Activated CD4-positive, alpha-beta T cell treated with anti-CD3 and anti-CD28 coated beads, Interleukin-2, amount 10 ng/mL, durations not matched to agents 24 days and 14 days (primary cell): ENCODE measurements at places on chromosomes 16 and 17.

DNA sequence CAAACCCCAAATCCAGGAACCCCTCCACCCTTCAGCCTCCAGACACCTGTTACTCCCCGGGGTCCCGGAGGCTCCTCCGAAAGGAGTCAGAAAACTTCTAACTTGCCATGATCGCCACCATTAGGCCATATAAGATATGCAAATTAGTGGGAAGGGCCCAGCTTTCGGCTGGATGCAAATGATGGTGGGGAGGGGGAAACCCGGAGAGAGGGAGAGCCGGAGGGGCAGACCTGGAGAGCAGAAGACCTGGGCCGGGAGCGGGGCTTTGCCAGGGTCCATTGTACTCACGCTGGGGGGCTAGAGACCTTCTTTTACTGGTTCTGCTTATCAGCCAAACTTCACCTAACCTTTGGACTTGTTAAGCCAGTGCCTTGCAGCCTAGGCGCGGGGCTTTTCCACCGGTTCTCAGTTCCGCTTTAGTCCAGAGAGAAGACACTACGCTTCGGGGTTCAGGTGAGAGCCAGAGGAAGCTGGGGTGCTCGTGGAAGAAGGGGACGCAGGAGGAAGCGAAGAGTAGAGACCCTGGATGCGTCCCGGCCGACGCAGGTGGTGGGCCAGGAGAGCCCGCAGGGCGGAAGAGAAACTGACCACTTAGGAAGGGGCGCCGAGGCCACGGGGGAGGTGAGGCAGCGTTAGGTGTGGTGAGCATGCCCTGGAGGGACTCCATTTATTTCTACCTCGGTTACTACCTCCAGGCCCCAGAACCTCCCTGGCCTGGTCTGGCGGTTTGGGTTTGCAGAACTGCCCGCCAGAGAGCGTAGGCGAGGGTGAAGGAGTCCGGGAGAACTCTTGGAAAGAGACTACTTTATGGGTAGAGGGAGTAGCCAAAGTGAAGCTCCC, at the start of gene HNF1B:
Gene HNF1B, minus strand, starts transcription at position 99 of the 840 bp plus-strand sequence. CDS start 175 bp downstream, outside the sequence.
- peak; percentile 71 for DNase-seq

GRCh38 chr17:64388961-64389565, 1.6 kb downstream of the PECAM1 start:
- DNase-seq: no peak

- DNase-seq: no peak
Measured at GRCh38 chr17:77829843-77830799, 128.4 kb upstream of the TNRC6C start.

- DNase-seq: peak; percentile 89
Measured at GRCh38 chr16:2520784-2521531, 787 bp downstream of the AMDHD2 start.

DNA sequence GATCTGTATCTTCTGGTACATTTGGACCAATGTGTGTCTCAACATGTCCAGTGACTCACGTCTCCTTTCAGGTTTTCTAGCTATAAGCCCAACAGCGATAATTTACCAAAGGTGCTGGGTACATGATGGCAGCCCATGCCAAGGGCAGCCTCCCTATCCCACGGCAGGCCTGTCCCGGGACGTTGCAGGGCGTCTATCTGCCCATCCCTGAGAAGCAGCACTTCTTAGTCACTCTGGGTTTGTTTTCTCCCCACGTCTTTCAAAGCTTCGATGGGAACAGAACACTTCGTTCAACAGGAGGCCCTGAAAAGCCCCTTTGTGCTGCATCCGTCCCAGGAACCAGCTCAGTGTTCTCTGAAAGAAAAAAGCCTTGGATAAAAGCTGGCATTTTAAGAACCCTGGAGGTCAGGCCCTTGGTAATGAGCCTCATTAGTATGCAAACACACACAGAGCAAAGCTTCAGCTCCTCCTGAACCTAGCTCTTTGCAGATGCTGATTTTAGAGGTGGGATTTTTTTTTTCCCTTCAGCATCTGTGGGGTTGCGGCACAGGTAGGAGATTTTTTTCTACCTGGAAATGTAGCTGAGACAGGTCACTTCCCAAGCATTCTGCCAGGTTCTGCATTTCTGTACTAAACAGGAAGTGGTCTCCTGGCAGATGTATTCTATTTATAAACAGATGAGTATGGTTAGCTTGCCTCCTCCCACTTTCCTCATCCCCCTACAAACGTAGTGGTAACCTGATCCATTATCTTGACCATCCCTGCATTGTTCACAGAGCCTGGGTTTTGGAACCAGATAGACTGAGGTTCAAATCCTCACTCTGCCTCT, 17.5 kb upstream of the MT4 start:
- no peak for DNase-seq

DNA sequence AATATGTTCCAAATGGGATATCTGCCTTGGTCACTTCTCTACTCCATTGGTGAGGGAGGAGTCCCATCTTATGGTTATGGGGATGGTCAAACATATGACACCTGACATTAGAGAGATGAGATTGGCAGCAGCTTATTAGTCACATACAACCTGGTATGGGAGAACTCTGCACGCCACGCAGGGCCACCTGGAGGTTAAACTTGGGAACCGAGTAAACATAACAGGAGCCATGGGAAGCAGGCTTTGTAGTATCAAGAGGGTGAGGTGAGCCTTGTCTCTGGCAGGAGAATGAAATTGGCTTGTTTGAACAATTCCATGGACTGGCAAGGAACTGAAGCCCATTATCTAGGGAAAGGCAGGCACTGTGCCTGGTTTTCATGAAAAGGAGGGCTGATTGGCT, 238.7 kb upstream of the ELAC2 start:
- DNase-seq: no peak

DNA sequence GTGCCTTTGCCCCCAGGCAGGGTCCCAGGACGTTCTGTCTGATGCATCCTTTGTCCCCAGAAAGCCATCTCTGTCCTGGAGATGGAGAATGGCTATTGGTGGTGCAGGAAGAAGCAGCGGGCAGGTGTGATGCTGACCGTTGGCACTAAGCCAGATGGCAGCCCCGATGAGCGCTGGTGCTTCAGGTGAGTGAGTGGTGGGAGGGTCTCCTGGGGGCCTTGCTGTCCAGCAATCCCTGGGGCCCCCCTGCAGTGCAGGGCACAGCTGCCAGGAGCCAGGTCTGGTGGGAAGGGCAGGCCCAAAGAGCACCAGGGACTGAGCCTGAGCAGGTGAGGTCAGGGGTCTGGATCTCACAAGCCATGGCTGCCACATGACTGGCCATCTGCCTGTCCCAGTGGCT, 18.1 kb downstream of the TRPV2 start:
- no peak for DNase-seq

- no peak for DNase-seq
Measured at GRCh38 chr17:63498626-63499195, 21.9 kb downstream of the ACE start.

GRCh38 chr16:60363566-60363965, 1629.5 kb upstream of the GOT2 start:
- DNase-seq: no peak

GRCh38 chr16:56709443-56710040, 20.4 kb upstream of the NUP93 start:
- no peak for DNase-seq

DNA sequence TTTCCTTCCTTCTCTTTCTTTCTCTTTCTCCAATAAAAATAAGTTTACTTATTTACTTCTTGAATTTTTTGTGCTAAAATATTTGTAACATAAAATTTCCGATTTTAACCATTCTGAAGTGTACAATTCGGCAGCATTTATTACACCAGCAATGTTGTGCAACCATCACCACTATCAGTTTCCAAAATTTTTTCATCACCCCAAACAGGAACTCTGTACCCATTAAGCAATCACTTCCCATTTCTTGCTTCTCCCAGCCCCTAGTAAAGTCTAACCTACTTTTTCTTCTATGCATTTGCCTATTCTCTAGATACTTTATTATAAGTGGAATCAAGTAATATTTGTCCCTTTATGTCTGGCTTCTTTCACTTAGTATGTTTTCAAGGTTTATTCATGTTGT, 2.5 kb upstream of the HP start:
- DNase-seq: no peak

- DNase-seq: no peak
Measured at GRCh38 chr16:30699615-30700099, 686 bp downstream of the SRCAP start.

DNA sequence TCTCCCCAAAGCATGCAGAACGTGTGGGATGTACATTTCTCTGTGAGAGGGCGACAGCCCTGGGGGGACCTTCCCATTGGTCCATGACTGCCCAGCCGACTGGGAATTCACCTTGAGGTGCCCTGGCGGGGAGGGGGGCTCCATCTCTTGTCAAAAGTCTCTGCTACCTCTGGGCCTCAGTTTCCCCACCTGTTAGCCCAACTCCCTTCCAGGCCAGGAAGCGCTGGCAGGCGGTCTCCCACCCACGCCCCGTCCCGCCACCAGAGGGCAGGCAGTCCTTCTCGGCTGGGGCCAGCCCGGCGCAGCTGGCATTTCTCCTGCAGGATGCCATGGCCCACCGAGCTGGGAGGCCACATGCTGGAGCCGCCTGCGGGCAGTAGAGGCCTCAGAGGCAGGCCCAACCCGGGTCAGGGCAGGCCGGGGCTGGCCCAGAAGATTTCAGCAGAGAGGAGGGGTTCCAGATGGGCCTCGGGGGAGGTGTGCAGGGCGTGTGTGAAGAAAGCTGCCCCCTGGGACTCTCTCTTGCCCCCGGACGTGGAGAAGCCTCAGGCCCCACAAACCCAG, 16.6 kb downstream of the CD7 start:
- peak; percentile 89 for DNase-seq

GRCh38 chr17:49789243-49789578, 730 bp downstream of the KAT7 start:
- no peak for DNase-seq

DNA sequence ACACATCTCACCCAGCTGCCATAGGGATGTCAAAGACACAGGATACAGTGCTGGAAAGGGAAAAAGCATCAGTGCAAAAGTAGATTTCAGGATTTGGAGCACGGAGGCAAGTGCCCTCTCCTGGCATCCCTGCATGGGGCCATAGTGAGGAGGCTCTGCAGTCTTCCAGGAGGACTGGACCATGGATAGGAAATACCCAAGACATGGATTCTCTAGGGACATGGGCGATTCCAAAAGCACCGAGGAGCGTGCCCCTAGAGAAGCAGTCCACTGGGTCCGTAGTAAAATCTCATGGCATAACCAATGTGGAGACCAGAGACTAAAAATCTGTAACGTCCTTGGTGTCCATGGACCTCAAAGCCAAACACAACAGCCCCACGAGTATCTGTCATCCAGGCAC, 818.2 kb downstream of the KCNJ18 start:
- DNase-seq: no peak

- DNase-seq: no peak
Measured at GRCh38 chr17:14135906-14136590, 66.7 kb downstream of the COX10 start.

DNA sequence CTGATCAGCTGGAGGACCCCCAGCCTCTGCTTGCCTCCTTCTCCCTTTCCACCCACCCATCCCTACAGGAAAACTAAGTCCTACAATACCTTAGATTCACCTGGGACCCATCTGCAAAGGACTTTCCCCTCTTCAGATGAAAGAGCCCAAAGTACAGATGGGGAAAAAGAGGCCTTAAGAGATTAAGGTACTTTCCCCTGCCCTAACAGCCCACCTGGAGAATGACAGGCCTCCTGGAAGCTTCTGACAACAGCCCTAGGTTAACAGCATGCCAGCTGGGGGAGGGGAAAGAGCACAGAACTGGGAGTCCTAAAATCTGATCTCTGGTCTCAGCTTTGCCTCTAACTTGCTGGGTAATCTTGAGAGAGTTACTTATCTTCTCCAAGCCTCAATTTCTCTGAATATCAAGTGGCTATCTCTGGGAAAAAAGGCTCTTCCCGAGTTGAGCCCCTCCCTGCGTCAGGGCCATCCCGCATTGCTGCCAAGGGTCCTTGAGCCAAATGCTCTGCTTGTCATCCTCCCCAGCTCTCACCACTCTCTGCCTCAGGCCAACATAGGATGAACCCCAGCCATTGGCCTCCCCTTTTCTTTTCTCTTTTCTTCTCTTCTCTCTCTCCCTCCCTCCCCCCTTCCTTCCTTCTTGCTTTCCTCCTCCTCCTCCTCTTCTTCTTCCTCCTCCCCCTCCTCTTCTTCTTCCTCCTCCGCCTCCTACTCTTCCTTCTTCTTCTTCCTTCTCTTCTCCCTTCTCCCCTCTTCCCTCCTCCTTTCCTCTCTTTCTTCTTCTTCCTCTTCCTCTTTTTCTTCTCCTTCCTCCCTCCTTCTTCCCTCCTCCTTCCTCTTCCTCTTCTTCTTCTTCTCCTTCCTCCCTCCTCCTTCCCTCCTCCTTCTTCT, 22.5 kb upstream of the SP6 start:
- DNase-seq: no peak

- DNase-seq: no peak
Measured at GRCh38 chr16:15811481-15812400, 45.1 kb downstream of the MYH11 start.

DNA sequence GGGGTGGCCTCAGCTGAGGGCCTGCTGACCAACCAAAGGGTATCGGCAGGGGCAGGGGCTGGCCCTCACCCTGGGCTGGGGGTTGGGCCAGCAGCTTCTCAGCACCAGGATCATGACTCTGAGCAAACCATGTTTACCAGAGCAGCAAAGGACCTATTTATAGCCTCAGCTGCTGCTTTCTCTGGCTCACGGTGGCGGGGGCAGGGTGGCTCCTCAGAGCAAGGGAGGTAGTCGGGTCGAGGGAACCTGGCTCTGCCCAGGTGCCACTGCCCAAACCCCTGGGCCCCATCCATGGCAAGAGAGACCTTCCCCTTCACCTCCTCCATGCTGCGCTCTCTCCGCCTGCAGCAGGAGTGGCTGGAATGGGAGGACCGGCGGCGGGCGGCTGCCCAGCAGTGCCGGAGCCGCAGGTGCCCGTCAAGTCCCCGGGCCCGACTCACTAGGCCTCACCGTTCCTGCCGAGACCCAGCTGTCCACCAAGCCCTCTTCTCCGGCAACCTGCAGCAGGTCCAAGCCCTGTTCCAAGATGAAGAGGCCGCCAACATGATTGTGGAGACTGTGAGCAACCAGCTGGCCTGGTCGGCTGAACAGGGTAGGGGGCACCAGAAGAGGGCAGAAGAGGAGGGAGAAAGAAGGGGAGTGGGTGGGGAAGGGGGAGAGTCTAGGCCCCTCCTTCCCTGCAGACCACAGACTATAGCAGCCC, at the start of gene ASB16:
Gene ASB16, plus strand, starts transcription at position 206 of the 703 bp plus-strand sequence. Its CDS starts 86 bp downstream, at position 292.
- DNase-seq: no peak

DNA sequence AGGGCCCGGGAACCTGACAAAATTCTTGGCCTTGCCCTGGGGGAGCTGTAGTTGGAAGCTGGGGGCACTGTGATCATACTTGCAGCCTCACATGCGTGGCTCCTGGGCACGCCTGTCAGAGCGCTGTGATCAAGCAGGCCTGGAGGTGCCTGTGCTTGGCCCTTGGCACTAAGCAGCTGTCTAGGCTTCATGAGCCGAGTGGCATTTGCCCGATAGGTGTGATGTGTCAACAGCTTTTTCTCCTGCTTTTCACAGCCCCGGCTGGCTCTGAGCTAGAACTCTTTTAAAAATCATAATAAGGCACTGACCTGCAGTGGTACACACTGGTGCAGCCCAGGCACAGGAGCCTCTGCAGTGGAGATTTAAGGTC, 113.8 kb downstream of the SOCS1 start:
- no peak for DNase-seq

GRCh38 chr17:37318931-37319594, 56.7 kb upstream of the C17orf78 start:
- DNase-seq: no peak

- DNase-seq: no peak
Measured at GRCh38 chr16:74199842-74200124, 96.8 kb upstream of the PSMD7 start.

GRCh38 chr17:77721846-77722160, 236.7 kb upstream of the TNRC6C start:
- DNase-seq: peak; percentile 39

GRCh38 chr16:75246504-75247205, 4.8 kb downstream of the BCAR1 start:
- DNase-seq: no peak

GRCh38 chr17:40349895-40350688, 14.4 kb downstream of the GJD3 start:
- DNase-seq: no peak
